OCI-LY7 (cell line): ENCODE measurements at places on chromosomes 1 and 21. TPM values are rescaled to one million over a fixed set of nuclear protein-coding genes. Genes with fewer than 3 reads are reported as not detected.

Gene SLAMF8
- not detected in 2 replicates for total RNA-seq

Gene IGSF9
- not detected in 2 replicates for total RNA-seq

GRCh38 chr1:211334986-211335385 lies 8.4 kb downstream of the TRAF5 start:
- DNase-seq: no peak

GRCh38 chr21:46142582-46143473 lies 12.6 kb downstream of the FTCD start:
- DNase-seq: no peak

DNA sequence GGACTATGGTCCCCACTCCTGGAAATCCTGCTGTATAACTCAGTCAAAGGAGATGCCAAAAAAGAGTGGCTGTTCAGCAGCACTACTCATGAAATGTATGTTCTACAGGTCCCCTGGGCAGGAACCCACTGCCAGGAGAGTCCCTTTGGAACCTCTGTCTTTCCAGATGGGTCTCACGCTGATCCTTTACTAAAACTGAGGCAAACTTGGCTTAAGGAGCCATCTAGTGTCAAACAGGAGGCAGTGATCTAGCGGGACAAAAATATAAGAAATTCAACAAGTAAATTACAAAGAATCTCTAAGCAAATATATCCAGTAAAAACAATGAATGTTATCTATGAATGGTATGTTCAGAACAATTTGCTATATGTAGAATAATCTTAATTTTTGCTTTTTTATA lies 80.5 kb upstream of the PRMT6 start:
- peak; percentile 41 for DNase-seq

DNA sequence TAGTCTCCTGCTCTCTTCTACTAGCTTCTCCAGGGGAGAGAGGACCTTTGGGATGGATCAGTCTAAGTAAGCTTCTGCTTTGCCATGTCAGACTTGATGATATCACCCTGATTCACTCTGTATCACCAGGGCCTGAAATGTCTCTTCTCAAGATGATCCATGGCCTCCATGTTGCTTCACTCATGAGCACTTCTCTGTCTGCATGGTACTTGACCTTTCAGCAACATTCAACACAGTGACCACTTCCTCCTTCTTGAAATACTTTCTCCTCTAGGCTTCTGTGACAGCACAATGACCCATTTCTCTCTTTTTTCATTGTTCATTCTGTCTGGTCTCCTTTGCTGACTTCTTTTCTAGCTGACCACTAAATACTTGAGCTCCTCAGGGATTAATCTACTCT lies 35.3 kb upstream of the NGF start:
- DNase-seq: no peak

DNA sequence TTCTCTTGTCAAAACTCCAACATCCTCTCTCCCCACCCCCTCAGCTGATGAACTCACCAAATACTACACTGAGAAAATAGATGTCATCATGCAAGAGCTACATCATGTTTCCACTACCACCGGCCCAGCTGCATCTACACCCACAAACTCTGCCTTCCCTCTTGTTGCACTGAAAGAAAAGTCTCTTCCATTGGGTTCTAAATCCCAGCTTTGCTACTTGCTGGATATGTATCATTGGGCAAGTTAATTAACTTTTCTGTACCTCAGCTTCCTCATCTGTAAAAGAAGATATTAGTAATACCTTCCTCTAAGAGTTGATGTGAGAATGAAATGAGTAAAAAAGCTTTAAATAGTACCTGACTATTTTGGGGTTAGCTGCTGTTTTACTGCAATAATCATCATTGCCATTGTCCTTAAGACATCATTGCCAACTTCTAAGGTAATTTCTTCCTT lies 108.6 kb downstream of the OLFML2B start:
- no peak for DNase-seq

DNA sequence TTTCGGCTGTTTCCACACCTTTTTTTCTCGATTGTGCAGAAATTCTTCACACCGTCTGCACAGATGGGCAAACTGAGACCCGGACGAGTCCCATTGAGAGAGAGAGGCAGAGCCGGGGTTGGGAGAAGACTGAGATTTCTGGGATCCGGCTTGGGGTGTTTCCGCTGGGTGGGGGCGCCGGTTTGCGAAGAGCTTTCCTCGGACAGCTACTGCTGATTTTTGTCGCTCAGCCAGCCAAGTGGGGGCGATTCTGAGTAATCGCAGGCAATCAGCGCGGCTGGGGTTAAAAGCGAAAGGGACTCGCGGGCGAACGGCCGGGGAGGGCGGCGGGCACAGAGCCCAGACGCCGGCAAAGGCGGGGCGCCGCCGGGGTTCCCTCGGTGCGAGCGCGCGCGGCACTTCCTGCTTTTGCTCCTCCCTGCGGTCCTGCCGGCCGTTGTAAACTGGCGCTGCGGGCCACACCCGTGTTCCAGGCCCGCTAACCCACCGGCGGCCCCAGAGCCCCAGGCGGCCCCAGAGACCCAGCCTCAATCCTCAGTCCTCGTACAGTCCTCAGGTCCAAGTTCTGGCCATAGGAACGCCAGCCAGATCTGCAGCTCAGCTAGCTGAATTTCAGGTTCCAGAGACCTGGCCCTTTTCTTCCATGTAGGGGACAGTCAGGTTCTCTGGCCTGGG lies 32.4 kb upstream of the JUN start:
- DNase-seq: peak; percentile 84

DNA sequence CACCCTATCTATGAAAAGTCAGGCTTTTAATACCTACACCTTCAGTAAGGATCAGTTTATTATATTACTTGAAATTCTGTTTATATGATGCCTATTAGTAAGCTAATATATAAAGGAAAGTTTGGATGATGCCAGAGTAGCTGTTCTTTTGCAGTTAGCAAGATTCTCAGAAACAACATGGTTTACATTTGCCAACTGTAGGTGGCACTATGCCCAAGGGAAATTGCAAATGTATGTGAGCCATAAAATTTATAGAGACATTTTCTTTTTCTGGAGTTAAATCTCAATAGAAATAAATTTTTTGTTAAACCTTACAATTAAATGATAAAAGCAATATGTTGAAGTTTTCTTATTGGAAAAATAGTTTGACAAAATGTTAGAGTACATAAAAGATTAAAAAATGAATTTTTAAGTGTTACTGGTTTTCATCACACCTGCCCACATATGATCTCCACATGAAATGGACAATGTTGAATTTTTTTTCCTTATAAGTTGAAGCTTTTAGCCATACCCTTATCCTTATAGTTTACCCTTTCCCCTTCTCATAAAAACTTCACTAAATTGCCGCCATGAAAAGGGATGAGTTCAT lies 32.1 kb upstream of the EPHX4 start:
- peak; percentile 50 for DNase-seq
